Muscle of leg (tissue), 16 donors: ENCODE measurements at places on chromosomes 12 and 14. TPM values are rescaled to one million over a fixed set of nuclear protein-coding genes. Genes with fewer than 3 reads are reported as not detected.

DNA sequence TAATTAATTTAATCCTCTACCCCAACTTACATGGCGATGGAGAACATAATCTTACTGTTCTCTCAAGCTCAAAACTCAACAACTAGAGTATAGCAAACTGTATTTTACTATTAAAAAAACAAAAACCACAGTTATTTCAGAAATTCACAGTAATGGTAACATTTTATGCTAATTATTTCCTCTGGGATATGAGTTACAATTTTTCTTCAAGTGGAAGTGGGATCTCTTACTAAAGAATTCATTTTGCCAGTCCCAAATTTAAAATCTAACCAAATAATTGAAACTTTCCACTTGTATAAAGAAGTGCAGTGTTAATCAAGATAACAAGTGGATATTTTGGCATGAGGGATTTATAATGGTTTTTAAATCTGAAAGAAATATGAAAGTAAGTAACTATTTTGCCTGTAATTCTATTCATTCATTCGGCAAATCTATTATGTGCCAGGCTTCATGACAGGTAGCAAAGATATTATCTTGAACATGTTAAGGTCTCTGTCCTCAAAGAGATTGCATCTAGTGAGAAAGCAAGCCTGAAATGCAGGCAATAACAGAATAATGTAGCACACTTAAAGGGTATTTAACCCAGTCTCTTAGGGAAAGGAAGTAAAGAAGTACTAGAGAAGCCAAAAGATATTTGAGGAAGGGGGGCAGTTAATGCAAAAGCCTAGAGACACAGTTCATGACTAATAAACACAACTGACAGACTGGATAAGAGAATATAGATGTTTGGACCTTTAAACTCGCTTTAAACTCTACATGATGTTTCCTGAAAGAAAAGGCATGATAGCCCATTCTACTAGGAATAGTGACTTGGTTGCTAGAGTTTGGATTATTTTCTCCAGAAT, 44.0 kb downstream of the TAOK3 start:
- no peak for DNase-seq

DNA sequence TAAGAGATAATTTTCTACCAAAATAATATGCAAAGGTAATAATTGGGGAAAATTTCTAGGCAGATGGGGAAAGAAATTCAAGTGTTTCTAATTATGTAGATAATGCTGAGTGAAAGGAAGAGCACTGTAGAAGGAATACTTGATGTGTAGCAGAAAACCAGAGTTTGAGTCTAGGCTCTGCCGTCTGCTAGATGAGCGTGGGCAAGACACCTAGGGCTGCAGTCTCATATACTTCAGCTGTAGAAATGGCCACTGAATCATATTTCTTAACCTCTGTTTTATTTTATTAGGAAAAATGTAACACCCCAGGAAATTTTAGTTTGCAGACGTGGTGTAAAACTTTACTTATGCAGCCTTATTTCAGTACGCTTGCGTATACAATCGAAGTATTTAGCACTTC, 59.8 kb upstream of the SLC38A2 start:
- no peak for DNase-seq

DNA sequence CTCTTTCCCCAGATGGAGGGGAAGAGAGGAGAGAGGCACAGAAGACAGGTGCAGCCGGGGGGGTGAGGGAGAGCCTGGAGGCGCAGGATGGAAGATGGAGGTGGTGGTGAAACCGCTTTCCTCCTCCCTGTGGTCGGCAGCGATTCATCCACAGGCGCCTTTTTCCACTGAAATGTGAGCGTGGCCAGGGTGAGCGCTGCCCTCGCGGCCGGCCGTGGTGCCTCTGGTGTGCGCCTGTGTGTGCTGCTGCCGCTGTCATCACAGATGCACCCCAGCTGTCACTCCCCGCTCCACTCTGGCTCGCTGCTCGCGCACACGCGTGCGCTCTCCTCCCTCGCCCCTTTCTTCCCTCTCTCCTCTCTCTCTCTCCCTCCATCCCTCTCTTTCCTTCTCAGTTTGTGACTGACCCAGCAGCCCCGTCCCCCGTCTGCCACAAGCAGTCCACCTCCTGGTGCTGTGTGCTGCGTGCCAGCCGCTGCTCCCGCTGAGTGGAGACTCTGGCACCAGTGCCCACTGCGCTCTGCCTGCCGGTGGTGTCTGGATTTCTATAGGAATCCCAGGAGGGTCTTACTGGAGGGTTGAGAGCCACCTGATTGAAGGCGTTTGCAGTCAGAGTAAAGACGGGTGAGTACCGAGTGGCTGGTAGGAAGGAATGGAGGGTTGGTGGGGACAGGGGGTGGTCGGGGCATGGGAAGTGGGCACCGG, at the start of gene LRTM2:
Gene LRTM2, plus strand, starts transcription at position 375 of the 705 bp plus-strand sequence. CDS start 7,584 bp downstream, outside the sequence.
- no peak for DNase-seq

GRCh38 chr14:73973497-73973896, 23.4 kb downstream of the COQ6 start:
- peak; percentile 60 for DNase-seq

DNA sequence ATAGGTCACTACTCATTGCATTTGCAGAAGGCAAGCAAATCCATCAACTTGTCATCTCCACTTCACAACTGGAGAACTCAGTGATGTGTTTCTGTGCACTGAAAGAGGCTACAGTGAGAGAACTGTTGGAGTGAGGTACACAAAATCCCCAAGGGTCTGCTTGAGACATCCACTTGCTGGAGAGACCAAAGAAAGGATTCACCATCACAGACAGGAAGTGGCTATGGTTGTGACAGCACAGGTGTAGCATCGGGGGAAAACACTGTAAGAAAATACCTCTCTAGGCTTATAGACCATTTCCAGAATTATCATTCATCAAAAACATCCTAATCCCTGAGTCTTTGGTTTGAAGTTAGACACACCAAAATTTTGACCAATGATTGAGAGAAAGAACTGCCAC, 201.3 kb upstream of the OR4E1 start:
- no peak for DNase-seq

- DNase-seq = no peak
Observed at GRCh38 chr14:71344506-71344905, 437.2 kb downstream of the PCNX1 start.

- DNase-seq = no peak
Observed at GRCh38 chr14:98614741-98615140, 657.3 kb downstream of the BCL11B start.

DNA sequence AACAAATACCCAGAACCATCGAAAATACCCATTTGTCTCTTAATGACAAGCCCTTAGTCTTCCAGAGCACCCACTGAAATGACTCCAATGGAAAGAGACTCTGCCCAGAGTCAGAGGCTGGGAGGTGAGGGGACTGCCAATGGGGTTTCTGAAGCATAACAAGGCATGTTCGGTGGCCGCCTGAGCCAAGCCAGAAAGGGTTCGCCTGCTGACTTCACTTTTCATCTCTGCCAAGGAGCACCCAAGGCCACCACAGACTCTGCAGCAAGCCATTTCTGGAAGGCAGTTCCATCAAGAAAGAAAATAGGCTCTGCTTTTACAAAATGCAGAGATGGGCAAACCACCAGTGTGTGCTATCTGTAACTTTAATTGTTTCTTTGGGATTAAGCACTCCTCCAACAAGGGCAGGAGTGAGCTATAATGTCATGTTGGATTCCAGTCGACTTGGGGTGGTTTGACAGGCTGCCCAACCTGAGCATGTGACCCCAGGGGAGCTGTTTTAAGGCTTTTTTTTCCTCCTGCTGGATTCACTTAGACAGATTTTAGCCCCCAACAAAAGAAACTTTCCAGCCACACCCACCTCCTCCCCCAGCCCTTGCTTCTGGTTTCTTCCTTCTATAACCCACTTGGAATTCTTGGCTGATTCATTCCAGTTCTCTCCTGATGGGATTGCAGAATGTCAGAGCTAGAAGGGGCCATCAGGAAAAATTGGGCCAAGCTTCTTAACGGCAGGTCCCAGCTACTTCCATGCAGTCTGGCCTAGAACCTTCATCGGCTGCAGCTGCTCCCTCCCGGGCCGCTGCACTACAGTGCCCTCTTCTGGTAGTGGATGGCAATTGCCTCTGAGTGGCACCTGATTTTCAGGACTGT, 24.1 kb downstream of the CKAP4 start:
- DNase-seq = peak; percentile 77

- DNase-seq = peak; percentile 44
Observed at GRCh38 chr12:26269562-26270284, 74.3 kb downstream of the SSPN start.

DNA sequence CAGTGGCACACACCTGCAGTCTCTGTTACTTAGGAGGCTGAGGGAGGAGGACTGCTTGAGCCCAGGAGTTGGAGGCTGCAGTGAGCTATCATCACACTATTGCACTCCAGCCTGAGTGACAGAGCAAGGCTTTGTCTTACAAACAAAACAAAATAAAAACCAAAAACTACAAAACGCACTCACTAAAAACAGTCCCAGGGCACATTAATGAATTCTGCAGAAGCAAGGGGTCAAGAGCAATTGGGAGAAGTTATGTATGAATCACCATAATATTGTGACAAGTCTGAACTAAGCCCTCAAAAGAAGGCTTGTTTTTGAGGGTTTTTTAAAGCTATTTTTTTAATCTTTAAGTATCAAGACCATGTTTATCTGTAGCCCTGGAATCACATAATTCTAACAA, 201.1 kb downstream of the MED13L start:
- no peak for DNase-seq

- DNase-seq = no peak
Observed at GRCh38 chr12:52082669-52082987, 3.1 kb downstream of the SMIM41 start.

- no peak for DNase-seq
Observed at GRCh38 chr12:50309950-50310349, 26.6 kb upstream of the LIMA1 start.

GRCh38 chr14:55130196-55130550, 1.1 kb downstream of the LGALS3 start:
- DNase-seq = no peak

- peak; percentile 12 for DNase-seq
Observed at GRCh38 chr12:80356097-80356496, 87.9 kb upstream of the PTPRQ start.

- peak; percentile 70 for DNase-seq
Observed at GRCh38 chr14:32438517-32438916, 109.4 kb downstream of the AKAP6 start.

TAPBPL gene
- total RNA-seq = 10.5 TPM

IFNG-AS1 gene
- total RNA-seq = 0.31 TPM

ADCY6 gene
- total RNA-seq = 25.6 TPM

ZDHHC22 gene
- 0.09 TPM for total RNA-seq

LGR5 gene
- 7.2 TPM for total RNA-seq

CD163 gene
- total RNA-seq = 6.9 TPM

IGFBP6 gene
- total RNA-seq = 132 TPM

PLEKHG7 gene
- total RNA-seq = 0.18 TPM

EIF2S1 gene
- 90.0 TPM for total RNA-seq

DACT1 gene
- 26.6 TPM for total RNA-seq
